Right hindlimb (tissue), 1 donor: ENCODE measurements at places on chromosomes 7 and 10.

DNA sequence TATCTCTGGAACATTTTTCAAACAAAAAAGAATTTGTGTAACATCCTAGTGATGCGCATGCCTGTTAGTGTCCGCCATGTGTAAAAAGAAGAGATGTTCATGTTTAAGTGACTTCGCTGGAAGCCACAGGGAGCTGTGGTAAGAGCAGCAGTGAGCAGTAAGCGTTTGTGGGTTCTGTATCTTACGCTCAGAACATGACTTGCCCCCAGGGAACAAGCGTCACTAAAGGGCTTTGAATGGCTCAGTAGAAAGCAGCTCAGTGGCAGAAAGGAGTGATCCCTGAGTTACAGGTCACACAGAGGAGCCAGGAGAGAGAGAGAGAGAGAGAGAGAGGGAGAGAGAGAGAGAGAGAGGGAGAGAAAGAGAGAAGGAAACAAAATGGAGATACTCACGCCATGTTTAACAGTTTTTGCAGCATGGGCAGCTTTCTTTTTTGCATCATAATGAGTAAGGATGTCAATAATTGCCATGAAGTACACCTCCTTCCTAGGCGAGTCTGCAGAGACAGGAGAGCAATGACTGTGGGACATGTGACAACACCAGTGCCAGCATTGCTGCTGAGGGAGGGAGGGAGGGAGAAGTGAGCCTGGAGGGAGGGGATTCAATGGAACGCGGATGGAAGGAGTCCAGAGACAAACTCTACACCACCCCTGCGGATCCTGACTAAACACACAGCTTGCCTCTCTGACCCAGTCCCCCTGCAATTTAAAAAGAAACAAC is 174.6 kb downstream of the PIP4K2A start:
- no peak for DNase-seq

DNA sequence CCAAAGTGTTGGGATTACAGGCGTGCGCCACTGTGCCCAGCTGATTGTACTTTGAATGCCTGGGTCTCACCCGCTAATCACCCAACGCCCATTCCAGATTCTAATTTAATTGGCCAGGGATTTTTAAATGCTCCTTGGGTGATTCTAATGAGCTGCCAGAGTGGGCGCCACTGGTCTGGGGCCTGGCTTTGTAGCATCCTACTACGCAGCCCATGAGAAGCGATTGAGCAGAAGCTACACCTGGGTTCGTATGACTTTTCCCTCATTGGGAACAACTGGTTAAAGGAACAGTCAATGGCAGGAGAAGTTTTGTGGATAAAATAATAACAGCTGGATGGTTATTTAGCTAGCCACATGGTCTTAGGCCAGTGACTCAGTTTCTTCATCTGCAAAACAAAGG is 108.0 kb downstream of the SPAG6 start:
- no peak for DNase-seq

- DNase-seq: no peak
Observed at GRCh38 chr7:4840079-4840501, 21.7 kb downstream of the PAPOLB start.

DNA sequence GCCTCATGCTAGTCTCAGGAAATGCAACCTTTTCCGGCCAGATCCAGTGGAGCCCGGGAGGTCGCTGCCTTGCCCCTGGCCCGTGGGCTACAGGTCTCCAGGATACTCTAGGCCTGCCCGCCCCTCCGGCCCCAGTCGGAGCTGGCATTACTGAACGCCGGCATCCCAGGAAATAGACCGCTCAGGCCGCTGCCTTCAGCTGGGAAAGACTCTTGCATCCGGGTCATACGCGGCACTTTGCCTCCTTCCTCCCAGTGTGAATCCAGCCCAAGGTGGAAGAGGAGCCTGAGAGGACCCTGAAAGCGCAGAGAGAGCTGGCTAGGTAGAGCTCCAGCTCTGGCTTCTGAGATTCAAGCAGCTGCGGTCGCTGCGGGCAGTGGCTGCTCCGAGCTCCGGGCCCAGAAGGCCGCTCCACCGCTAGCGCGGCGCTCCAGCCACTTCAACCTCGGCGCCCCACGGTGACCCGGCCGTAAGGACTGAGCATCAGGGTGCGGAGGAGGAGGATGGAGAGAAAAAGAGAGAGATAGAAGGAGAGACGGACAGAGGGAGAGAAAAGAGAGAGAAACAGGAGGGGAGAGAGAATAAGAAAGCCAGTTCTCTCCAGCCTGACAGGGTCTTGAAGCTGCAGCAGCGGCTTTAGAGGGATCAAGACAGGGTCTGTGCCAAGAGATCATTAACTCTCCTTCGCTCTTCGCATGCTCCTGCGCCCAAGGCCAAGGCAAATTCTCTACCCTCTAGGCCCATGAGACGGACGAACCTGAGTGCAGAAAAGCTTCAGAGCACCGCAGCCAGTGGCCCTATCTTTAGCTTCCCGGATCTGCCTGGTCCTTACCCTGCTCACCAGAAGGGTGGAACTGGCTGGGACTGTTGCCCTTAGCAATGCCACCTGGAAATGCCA is 1.8 kb upstream of the HOXA10 start:
- peak; percentile 59 for DNase-seq

GRCh38 chr7:147298611-147299043 is 1182.0 kb downstream of the CNTNAP2 start:
- no peak for DNase-seq

DNA sequence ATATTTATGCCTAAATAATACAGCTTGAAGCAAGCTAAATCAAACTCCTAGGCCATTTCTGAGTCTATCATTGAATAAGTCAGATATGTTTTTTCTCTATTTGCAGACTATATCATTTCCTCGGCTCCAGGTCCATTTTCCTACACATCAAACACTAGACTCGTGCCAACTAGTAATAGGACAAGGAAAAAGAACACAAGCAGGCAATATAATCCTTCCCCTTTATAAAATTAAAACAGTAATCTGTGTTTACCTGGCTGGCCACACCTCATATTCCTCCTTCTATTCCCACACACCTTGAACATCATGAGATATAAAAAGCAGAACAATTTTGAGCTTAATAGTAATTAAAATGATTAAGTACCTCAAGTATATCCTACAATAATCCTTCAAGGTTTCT is 325.7 kb downstream of the TFEC start:
- DNase-seq: no peak

DNA sequence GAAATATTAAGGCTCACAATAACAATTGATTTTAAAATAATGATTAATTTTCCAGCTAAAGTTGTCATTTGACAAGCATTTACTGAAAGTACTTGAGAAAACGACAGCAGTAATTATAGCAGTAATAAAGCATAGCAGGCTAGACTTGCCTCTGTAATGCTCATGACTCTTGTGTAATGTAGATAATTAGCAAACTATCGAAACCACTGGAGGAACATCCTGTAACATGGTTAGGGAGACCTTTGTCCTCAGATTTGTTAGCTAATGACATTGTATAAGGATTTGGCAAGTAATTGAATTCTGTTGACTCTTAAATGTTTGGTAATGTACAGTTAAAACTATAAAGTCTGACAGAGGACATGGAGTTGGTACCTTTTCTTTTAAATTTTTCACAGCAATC is 24.8 kb downstream of the ARL4A start:
- no peak for DNase-seq

GRCh38 chr10:97291357-97292096 is 910 bp downstream of the ARHGAP19 start:
- no peak for DNase-seq

- DNase-seq: peak; percentile 87
Observed at GRCh38 chr10:78802866-78803265, 265.9 kb upstream of the ZMIZ1 start.

DNA sequence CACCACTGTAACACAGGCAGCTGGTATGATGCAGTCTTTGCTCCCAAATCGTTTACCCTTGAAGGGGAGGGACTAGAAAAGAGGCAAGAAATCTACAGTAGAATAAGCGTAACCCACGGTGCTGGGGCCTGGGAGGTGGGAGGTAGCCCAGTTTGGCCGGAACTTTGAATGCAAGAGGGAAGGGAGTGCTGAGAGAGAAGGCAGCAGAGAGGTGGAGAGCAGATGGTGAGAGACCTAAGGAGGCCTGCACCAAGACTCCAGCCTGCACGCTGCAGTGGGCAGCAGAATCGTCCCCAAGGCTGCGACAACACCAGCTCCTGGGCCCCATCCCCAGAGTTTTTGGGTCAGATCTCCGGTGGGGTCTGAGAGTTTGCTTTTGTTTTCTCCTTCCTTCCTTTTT is 547.5 kb downstream of the GALNT17 start:
- no peak for DNase-seq

DNA sequence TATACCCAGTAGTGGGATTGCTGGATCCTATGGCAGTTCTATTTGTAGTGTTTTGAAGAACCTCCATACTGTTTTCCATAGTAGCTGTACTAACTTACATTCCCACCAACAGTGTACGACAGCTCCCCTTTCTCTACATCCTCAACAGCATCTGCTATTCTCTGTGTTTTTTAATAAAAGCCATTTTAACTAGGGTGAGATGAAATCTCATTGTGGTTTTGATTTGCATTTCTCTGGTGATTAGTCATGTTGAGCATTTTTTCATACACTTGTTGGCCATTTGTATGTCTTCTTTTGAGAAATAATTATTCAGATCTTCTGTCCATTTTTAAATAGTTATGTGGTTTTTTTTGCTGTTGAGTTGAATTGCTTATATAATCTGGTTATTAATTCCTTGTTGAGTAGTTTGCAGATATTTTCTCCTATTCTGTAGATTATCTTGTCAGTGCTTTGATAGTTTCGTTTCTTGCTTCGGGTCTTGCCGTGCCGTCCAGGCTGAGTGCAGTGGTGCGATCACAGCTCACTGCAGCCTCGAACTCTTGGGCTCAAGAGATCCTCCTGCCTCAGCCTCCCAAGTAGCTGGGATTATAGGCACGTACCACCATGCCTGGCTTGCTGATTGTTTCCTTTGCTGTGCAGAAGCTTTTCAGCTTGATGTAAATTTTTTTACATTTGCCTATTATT is 12.0 kb downstream of the MTG1 start:
- DNase-seq: no peak

DNA sequence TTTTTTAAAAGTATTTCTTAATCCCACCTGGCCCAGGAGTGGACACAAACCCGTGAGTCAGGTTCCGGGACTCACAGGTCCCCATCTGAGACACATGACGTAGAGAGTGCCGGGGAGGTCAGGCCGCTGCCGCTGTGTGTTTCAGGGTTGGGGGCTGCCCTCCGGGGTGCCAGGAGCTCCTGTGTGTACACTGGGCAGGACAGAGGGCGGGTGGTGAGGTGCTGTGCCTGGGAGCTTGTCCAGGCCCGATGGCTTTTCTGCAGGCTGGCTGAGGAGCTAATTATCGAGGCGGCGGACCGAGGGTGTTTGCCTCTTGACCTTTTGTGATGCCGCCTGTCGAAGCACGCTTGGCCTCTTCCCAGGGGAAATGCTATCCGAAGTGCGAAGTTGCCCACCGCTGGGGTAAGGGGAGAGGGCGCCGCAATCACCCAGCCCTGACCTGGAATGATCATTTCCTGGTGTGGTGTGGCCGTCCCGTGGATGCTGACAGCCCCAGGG is 42.1 kb downstream of the FOXL3 start:
- DNase-seq: no peak

DNA sequence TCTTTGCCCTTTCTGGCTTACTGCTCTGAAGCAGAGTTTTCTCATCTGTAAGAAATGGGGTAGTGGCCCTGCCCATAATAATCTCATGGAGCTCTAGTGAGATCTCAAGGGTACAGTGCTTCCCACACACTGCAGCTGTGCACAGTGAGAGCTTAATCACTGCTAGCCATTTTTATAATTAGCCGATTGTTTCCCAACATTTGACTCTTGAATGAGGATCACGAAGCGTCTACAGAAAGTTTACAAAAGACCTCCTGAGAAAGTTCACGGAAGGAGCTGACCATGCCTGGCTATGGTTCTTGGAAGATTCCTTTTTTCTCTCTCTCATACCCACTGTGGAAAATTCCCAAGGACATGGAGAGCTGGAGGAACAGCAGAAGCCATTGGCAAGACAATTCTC is 70.4 kb downstream of the FAM171A1 start:
- no peak for DNase-seq

DNA sequence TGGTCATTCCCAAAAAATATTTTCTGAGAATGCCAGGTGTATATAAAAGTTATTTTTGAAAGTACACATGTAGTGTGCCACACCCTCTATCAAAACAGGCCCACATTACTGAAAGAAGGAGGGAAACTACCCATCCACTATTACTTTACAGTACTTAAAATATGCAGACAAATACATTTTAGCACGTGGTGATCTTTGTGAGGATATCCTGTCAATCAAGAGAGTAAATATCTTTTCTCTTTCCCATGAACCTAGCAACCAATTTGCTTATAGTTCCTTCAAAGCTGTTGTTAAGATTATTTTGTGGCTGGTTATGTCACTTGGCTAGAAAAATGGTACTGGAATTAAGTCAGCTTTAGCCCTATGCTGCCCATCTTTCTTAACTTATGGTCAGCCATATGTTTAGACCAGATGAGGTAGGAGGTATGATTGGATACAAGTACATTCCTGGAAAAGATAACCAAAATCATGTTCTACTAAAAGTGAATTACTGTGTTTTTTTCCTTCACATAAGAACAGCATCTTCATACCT is 70.1 kb downstream of the AUTS2 start:
- DNase-seq: no peak

GRCh38 chr7:142854372-142855113 is at the start of gene EPHB6:
Gene EPHB6 (plus strand): TSS chr7:142855076. CDS start chr7:142863228, 8,152 bp downstream.
- DNase-seq: peak; percentile 86

- no peak for DNase-seq
Observed at GRCh38 chr7:6547400-6547799, 3.9 kb downstream of the GRID2IP start.

DNA sequence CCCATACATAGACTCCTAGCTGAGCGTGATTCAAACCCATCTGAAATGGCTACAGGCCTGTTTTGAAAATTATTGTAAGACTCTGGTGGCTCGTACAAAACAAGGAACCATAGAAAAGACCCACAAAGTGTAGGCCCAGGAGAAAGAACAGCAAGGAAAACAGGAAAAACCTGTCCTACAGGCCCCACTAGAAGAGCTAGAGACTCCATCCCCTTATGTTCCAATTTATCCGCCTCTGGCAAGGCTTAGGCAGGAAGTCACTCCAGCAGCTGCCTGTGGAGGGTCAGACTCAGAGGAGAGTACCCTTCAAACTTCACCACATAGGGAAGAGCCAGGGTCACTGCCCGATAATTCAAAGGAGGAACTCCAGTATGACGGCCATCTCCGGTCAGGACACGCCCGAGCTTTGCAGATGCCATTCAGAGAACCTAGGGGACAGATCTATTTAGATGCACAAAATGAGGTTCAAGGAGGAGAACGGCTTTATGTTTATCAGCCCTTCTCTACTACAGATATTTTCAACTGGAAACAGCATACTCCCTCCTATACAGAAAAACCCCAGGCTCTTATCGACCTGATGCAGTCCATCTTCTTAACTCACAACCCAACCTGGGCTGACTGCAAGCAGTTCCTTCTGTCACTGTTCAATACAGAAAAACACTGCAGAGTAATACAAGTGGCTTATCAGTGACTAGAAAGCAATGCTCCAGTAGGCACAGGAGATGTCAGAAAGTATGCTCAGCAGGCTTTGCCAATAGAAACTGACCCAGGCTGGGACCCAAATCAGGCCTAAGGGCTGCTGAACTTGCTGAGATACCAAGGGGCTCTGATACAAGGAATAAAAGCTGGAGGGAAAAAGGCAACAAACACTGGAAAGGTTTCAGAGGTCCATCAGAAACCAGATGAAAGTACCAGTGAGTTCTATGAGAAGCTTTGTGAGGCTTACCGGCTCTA is 8.6 kb upstream of the ZNF33B start:
- DNase-seq: no peak

- no peak for DNase-seq
Observed at GRCh38 chr10:77371421-77371820, 266.2 kb downstream of the KCNMA1 start.

- DNase-seq: peak; percentile 54
Observed at GRCh38 chr10:96339956-96340904, 18.6 kb downstream of the OPALIN start.

- DNase-seq: no peak
Observed at GRCh38 chr10:72730479-72730878, 38.5 kb downstream of the MCU start.

- DNase-seq: no peak
Observed at GRCh38 chr7:86981127-86981526, 78.3 kb downstream of the ELAPOR2 start.
